ENCODE measurements at places on chromosomes 2 and 18.

GRCh38 chr2:12315224-12315623, 401.5 kb upstream of the TRIB2 start:
- no peak for DNase-seq

- DNase-seq = no peak
Measured at GRCh38 chr2:19140463-19141208, 217.8 kb downstream of the OSR1 start.

DNA sequence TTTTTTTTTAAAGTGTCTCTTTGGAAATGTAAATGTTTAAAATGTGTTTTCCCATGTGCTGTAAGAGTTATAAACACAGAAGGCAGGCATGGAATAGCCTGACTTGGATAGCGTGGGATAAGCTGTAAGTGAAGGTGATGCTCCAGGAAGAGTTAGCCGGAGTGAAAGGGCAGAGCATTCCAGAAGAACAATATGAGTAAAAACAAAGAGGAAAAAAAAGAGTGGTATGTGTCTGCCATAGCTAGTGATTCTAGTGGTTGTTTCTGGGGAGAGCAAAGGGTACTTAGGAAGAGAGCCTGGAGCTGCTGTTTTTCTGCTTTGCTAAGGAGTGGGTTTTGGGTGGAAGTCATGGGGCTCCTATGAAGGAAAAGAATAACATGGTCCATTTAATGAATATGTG, 126.9 kb upstream of the DLGAP1 start:
- DNase-seq = peak; percentile 11

DNA sequence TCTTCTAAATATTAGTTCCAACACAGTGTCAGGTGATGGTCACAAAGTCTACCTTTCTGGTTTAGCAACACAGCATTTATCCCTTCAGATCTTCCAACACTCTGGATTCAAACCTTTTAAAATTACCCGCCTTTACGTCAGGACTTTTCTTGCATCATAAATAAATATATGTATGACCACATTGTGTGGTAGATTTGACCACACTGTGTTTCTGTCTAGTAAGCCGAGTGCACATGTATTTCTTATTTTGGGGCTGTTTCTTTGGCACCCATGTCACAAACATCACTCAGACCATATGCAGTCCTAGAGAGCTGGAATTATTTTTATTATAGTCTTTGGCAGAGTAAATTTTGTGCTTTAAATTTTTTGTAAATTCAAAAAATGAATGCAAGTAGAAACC, 172.1 kb downstream of the ANKRD44 start:
- no peak for DNase-seq

- DNase-seq = no peak
Measured at GRCh38 chr2:47580855-47581600, 178.1 kb downstream of the MSH2 start.

GRCh38 chr2:186429104-186429503, 57.0 kb upstream of the ZC3H15 start:
- DNase-seq = no peak

DNA sequence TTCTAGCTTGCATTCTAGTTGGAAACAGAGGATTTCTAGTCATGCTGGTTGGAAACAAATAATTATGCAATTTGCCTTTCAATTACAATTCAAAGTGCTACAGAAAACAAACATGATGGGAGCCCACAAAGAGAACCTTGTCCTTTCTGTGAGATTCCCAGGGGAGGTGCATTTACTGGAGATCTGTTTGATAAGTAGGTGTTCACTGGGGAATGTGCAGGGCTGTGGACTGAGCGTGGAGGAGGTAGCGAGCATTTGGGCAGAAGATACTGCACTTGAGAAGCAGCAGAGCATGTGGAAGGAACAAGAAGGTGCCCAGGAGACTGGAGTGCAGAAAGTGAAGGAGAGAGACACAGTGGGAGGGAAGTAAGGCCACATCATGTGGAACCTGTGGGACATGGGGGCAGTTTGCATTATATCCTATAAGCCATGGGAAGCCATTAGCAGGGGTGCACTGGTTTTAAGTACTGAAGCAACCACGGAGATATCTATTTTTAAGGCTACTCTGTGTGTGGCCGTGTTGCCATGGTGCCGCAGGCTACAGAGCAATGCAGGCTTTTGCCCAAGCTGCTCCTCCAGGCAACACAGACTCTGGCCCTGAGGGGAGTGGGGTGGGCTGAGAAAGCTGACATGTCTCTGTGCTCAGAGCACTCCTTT, 154.0 kb downstream of the ANTXR1 start:
- DNase-seq = no peak

- DNase-seq = no peak
Measured at GRCh38 chr2:66686755-66687154, 251.8 kb downstream of the MEIS1 start.

DNA sequence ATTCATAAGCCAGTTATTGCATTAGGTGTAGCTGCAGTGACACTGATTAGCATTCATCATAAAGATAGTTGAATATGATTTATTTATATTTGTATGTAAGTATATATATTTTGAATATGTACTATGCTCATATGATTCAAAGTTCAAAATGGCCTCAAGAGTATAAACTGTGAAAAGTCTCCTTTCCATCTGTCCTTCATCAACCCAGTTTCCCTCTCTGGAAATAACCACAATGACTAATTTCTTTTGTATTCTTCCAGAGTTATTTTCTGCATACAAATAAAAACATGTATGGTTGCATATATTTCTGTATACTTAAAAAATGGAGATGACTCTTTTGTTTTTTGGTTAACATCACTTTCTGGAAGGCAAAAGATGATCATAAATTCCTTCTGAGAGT, 95.2 kb downstream of the CAMKMT start:
- DNase-seq = no peak

GRCh38 chr2:241639385-241639784, 1.9 kb downstream of the ATG4B start:
- DNase-seq = no peak

DNA sequence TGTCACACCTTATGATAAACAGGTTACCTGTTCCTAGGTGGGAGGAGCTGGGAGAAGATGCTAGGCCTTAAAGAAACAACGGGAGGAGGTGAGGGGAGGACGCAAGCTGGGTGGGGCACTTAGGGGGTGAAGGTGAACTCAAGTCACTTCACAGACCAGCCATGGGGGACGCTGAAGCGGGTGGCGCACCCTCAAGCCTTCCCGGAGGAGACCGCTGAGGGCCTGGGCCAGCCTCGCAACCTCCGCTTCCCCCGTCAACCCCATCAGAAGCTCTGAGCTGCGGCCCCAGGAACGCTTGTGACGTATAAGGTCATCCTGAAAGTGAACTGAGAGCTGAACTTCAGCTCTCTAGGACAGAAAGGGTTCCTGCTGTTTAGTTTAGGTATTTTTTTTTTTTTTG, 133.5 kb downstream of the MBP start:
- no peak for DNase-seq

DNA sequence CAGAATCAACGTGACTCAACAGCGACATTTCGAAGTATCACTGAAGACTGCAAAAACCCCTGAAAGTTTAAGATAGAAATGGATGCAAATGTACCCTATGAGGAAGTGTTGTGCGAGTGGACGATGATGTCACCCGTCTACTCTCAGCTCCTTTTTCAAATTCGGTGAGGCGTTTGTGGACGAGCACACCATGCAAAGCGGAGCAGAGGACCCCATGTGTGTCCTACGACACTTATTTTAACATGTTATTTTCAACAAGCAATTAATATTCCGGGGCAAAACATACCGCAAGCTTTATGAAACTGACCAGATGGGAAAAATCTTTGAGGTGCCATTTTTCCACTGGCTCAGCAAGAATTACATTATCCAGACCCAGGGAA, 2.0 kb downstream of the PXDN start:
- no peak for DNase-seq

DNA sequence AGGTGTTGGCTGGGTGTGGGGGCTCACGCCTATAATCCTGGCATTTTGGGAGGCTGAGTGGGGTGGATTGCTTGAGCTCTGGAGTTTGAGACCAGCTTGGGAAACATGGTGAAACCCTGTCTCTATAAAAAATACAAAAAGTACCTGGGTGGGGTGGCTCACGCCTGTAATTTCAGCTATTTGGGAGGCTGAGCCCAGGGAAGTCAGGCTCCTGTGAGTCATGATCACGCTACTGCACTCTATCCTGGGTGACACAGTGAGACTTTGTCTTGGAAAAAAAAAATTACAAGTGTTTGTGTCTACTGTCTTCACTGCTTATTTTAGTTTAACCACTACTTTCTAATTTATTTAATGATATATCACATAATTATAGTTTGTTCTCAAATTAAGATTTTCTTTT, 62.7 kb upstream of the DOCK10 start:
- DNase-seq = no peak

- DNase-seq = no peak
Measured at GRCh38 chr2:192151853-192152252, 42.9 kb downstream of the TMEFF2 start.

DNA sequence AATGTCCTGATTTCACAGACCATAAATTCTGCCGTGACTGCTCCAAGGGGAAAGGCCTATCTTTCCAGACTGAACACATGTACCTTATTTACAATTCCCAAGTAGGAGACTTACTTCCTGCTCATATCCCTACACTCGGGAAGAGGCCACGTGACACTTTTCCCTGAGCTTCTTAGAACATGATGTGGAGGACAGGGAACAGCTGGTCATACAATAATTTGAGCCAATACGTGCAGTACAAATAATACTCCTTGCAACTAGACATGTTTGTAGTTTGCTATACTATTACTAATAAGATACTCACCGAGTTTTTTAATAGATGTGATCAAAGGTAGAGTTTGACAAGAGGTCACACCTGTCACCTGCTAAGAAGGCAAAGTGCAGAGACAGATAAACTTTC, 256.4 kb downstream of the SP3 start:
- DNase-seq = peak; percentile 55

- no peak for DNase-seq
Measured at GRCh38 chr2:165144315-165144714, 59.5 kb downstream of the SCN3A start.

- no peak for DNase-seq
Measured at GRCh38 chr18:57925706-57926105, 118.3 kb upstream of the NEDD4L start.

DNA sequence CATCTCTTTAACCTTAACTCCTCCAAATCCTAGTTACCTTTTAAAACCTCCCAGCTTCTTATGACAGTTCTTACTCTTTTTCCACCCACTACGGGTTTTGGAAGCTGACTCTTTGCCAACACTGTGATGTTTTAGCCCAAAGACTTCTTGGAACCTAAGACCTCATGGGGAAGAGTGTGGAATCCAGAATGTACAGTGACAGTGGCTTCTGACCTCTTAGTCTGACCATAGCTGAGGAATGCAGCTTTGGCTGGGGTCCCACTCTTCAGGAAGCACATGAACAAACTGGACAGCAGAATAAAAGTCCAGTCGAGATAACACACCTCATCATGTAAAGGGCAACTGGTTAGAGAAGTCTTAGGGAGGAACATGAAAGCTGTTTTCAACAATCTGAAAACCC, 161.1 kb upstream of the PKDCC start:
- DNase-seq = no peak

DNA sequence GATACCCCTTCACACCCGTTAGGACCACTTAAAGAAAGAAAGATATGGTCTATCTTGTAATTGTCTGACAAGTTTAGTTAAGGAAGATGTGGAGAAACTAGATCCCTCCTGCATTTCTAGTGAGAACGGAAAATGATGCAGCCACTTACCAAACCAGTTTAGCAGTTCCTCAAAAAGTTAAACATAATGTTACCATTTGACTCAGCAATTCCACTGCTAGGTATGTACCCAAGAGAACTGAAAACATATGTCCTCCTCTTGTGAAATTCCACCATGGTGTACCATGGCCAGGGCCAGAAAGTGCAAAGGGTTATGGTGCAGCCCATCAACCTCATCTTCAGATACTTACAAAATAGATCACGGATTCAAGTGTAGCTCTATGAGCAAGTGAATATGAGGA, 79.0 kb upstream of the ID2 start:
- no peak for DNase-seq

- no peak for DNase-seq
Measured at GRCh38 chr2:197997083-197997541, 192.7 kb downstream of the PLCL1 start.

- no peak for DNase-seq
Measured at GRCh38 chr2:199882667-199883066, 28.4 kb upstream of the C2orf69 start.

GRCh38 chr2:230688490-230688889, 24.2 kb upstream of the CAB39 start:
- DNase-seq = no peak

DNA sequence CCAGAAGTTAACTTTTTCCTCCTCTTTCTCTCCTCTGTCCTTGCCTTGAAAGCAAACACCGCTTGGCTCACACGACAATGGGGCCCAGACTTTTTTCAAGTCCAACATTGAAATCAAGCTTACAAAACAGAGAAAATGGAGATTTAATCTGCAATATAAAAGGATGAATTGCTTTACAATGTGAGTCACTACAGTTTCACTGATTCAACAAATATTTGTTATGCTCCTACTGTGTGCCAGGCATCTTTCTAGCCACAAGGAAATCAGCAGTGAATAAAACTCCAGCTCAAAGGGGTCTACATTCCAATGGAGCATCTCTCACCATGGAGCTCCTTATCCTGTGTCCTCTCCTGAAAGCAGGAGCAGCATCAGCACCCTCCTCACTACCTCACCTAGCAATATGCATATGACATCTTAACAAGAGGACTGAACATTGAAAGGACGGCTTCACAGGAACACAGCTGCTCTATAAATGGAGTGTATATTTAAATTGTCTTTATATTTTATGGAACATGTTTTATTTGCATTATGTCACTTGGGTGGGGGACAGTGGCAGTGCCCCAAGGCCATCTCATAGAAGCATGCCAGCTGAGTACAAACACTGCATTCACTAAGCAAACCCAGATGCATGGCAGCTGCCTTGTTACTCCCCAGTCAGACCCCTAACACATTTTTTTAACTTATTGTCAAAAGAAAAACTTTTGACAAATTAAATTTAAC, 39.5 kb downstream of the PKDCC start:
- DNase-seq = no peak

DNA sequence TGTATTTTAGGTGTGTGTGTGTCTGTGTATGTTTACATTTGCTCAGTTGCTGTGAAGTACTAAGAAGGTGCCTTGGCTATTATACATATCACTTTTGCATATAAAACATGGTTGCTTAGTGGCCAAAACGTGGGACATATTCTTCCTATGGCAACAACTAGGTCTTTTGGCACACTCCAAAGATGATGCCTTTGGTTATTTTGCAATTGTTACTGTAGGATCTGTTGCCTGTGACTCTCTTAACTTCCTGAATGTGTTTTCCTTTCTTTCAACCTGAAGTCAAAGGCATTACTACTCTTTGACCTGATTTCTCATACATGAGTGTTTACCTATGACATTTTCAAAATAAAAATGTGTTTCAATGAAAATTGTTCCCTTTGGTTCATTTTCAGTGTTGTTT, 160.5 kb downstream of the UBE2E3 start:
- no peak for DNase-seq

GRCh38 chr2:53442093-53442492, 325.5 kb upstream of the CHAC2 start:
- no peak for DNase-seq
